ENCODE measurements at places on chromosomes 4 and X.
A peak's percentile ranks its signal among the peaks of the same experiment; 100 is the strongest.

GRCh38 chr4:95550115-95550987, 1.6 kb upstream of the UNC5C start:
- no peak for DNase-seq

DNA sequence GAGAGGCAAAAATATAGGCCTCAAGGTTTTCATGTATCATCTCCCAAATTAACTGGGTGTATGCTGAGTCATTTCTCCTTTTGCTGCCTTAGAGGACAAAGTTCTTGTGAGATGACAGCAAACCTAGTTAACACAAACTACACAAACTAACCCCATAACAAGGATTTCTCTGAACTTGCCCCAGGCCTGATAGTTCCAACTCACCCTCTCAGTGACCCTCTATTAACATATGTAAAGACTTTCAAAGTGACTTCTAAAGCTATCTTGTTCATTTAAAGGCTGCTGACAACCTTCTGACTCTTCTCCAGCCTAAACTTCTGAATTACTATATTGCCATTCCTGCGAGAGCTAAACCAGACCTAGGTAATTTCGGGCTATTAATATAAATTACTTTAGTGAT, 43.2 kb upstream of the CCDC149 start:
- DNase-seq, result no peak

GRCh38 chrX:115367951-115368350, 78.4 kb downstream of the LUZP4 start:
- DNase-seq, result no peak

DNA sequence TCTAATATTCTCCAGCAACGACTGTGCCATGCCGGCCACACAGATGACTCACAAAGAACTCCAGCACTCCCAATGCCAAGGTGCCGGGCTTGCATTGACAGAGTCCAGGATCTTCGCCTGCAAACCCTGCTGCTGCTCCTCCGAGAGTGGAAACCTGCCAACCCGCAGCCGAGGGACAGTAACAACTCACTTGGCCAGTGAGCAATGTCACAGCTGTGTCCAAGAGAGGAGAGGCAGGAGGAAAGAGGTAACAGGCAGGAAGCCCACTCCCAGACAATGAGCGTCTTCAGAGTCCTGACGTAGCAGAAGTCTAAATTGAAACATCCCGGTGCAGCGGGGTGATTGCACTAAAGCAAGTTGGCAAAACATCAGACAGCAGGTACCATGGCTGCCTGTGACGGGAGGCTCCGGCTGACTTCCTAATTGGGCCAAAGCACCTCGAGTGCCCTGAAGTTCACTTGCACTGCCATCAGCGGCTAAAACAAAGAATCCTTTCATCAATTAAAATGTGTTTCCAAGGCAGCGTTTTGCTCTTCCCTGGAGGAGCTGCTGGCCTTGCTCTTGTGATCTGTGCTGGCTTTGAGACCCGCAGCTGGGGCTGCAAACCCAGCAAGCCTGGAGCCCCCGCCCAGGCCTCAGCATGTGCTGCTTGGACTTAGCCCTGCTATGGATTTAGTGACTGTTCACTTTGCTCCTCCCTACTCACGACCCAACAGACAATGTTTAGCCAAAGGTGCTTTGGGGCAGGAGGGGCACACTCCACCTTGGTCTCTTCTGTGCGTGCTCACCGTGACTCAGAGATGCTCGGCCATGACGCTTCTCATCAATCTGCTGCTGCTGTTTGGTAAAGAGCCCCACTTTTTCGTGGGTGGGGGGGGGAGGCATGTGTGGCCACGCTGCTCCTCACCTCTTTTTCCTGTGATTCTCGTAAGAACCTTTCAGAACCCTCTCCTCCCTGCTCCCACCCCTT, 36.5 kb downstream of the DCTD start:
- no peak for DNase-seq

- no peak for DNase-seq
These were observed 441.0 kb downstream of the GPM6A start for GRCh38 chr4:175371091-175371490.

- DNase-seq, result no peak
These were observed 1398.4 kb downstream of the ARAP2 start for GRCh38 chr4:34845926-34846325.

GRCh38 chr4:148061795-148062194, 329.9 kb downstream of the ARHGAP10 start:
- no peak for DNase-seq

- DNase-seq, result peak; percentile 26
These were observed 39.5 kb upstream of the PTPN13 start for GRCh38 chr4:86554646-86555045.

- DNase-seq, result peak; percentile 36
These were observed at the start of gene TLR3 for GRCh38 chr4:186068581-186069348. Gene TLR3, plus strand, starts transcription at chr4:186069156. Its CDS starts 7,464 bp downstream, at chr4:186076620.

DNA sequence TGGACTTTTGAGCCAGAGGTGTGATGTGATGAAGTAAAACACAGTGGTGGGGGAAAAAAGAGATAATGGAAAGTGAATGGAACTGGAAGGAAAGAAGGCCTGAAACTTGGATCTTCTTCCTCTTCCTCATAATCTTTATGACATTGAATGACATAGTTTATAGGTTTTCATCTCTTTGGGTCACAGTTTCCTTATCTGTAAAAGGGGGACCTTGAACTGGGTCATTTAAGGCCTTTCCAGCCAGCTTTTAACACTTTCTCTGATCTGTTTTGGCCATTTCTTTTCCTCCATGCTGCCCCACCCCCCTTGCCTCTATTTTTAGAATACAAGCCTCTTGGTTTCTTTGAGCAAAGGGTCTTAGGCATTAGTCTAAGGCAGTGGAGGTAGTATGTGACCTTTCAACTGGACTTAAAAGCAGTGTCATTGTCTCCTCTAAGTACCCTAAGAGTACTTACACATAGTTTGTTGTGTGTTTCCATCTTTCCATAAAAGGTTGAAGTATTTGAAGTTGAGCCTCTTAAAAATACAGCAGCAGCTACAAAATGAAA, 7.8 kb downstream of the CPEB2 start:
- no peak for DNase-seq

GRCh38 chr4:52545099-52546069, 113.7 kb downstream of the USP46 start:
- peak; percentile 64 for DNase-seq

DNA sequence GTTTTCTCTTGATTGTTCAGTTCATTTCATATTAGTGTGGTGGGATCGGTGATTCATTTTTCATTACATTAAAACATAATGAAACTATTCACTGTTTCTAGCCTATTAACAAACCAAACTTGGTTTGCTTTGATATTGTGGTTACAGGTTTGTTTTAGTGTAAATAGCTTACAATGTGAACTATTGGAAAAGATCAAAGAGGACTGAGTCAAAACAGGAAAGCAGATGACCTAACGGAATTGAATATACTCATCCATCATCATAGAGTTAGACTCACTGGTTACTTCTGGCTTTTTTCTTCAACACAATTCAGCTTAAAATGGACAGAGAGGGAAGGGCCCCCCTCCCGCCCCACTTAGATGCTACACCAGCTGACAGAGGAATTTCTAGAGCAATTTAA, 616.2 kb upstream of the AADAT start:
- no peak for DNase-seq

DNA sequence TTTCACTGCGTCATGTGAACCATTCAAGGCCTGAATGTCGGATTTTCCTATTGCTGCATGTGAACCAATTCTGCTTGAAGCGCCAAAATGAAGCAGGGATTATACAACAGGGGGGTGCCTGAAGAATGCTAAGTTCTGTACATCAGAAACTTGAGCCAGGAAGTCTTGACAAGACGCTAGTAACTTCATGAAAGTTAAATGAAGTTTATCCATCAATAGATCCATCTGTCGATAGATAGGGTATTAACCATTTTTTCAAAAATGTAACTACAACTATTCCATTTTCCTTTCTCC, 590 bp upstream of the NAF1 start:
- DNase-seq, result no peak

- DNase-seq, result no peak
These were observed 8.6 kb upstream of the CCDC110 start for GRCh38 chr4:185480016-185480732.

- DNase-seq, result no peak
These were observed 107.8 kb downstream of the ADRA2C start for GRCh38 chr4:3874028-3874415.

DNA sequence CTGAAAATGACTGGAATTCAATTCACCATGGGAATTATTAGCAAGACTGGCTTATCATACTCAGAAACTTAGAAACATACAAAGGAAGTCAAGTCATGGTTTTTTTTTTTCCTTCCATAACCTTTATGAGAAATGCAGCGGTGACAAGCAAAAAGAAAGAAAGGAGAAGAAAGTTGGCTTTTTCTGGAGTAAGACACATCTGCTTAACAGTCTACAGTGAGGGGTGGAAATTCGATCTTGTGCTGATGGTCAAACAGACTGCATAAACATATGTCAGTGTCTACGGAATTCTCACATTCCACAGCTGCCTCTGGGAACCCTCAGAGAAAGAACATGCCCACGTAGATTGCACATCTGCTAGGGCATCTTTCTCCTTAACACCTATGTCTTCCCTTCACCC, 54.6 kb downstream of the PROM1 start:
- DNase-seq, result no peak

DNA sequence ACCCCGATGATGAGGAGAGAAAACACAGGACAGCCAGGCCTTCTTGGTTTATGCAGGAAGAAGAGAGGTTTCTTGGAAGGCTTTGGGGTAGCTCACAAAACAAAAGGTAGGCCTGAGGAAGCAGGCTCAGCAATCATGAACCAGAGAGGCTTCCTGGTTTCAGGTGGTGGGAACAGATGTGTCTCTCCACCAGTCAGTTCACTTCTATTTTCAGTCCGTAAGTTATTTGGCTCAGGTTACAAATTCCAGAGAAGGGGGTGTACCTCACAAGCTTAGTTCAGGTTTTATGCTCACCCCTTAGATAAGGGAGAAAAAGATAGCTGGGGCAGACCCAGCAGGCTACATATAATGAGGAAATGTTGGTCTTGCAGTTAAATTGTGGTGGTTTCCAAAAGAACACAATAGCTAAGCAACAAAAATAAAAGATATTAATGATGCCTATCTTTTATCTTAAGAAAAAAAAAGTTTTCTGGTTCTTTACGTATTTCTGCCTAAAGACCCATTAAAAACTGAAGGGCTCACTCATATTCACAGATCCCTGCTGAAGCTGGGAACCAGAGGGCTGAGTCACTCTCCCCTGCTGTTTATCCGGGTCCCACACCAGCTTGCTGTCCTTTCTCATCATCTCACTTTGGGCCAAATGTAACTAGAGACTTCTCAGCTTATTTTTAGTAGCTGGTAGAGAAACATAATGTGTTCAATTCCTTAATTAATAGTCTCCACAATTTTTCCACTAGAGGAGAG, 177.0 kb downstream of the CAMK2D start:
- no peak for DNase-seq

GRCh38 chr4:122831515-122832196, 5.0 kb downstream of the FGF2 start:
- DNase-seq, result no peak

GRCh38 chr4:153514001-153514526, 47.9 kb downstream of the TMEM131L start:
- no peak for DNase-seq

- DNase-seq, result no peak
These were observed 24.2 kb downstream of the FNIP2 start for GRCh38 chr4:158793021-158793420.

- peak; percentile 3 for DNase-seq
These were observed 72.3 kb upstream of the TNMD start for GRCh38 chrX:100512471-100512870.

DNA sequence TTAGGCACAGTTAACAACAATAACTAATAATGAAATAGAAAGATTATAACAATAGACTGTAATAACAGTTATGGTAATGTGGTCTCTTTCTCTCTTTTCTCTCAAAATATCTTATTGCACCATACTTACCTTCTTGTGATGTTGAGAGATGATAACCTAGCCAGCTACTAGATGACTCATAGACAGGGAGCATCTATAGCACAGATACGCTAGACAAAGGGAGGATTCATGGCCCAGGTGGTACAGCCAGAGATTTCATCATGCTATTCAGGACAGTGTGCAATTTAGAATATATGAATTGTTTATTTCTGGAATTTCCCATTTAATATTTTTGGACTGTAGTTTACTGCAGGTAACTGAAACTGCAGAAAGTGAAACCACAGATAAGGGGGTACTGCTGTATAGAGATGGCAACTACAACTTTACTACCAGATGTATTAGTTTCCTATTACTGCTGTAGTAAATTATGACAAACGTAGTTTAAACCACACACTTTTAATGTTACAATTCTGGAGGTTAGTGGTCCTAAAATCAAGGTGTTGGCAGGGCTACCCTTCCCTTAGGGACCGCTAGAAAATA, 41.8 kb upstream of the MAGED1 start:
- no peak for DNase-seq

DNA sequence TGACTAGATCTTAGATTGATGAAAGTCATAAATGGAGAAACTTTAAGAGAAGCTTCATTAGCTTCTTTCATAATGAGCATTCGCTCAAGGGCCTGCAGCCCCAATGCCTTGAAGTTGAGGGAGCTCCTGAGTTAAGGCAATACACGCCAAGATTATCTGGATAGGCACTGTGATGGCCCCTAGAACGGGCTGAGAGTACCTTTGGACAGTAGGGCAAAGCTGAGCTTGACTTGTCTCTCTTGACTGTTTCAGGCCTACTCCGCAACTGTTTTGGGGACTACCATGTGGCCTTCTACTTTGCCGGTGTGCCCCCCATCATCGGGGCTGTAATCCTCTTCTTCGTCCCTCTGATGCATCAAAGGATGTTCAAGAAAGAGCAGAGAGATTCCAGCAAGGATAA, 83.3 kb downstream of the RLIM start:
- DNase-seq, result no peak

GRCh38 chr4:77776182-77777134, 42.7 kb downstream of the CNOT6L start:
- DNase-seq, result no peak

DNA sequence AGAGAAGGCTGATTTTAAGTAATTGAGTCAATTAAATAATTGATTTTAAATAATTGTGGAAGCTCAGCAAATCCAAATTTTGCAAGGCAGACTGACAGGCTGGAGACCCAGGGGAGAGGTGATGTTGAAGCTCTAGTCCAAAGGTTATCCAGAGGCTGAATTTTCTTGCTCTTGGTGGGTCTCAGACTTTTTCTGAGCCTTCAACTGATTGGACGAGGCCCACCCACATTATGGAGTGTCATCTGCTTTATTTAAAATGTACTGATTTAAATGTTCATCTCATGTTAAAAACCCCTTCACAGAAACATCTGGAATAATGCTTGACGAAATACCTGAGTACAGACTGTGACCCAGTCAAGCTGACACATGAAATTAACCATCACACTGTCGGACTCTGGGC, 11.7 kb upstream of the CYTL1 start:
- no peak for DNase-seq

DNA sequence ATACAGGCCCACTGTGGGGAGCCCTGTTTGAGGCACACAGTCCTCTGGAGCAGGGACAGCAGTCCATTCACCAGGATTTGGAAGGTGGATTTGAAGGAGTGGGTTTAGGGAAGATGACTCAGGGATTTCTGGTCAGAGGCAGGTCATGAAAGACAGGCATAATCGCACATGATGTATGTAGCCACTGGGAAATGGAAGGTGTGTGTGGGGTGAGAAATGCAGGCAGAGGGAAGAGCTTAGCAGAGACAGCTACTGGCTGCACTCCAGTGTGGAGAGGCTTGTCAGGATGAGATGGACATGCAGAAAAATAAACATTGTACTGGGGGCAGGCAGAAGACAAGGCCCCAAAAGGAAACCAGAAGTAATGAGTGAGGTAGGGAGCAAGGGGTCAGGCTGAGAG, 85.2 kb upstream of the STS start:
- DNase-seq, result no peak
